NCI-H1417 (cell line): ENCODE measurements at places on chromosomes 16 and 17.

- no peak for DNase-seq
Observed at GRCh38 chr17:46974086-46974485, 5.0 kb downstream of the RPRML start.

GRCh38 chr16:60755907-60756306, 1280.3 kb downstream of the CDH8 start:
- DNase-seq, result no peak

- DNase-seq, result no peak
Observed at GRCh38 chr17:5510771-5511170, 24.4 kb downstream of the MIS12 start.

DNA sequence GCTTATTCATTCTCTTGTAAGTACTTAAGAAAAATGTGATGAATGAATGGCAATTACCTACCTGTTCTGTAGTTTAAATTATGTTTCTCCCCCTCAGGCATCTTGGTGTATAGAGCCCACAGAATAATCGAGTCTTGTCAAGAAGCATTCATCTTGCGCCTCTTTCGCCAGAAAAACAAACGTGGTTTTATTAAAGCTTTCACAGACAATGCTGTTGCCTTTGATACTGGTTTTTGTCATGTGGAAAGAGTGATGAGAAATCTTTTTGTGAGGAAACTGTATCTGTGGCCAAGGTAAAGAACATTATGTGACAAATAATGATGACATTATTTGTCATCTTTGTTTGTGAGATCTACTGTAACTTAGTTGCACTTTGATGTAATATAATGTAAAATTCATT, 6.5 kb downstream of the ERCC4 start:
- no peak for DNase-seq

GRCh38 chr17:47066095-47066494, 87.0 kb upstream of the RPRML start:
- no peak for DNase-seq

DNA sequence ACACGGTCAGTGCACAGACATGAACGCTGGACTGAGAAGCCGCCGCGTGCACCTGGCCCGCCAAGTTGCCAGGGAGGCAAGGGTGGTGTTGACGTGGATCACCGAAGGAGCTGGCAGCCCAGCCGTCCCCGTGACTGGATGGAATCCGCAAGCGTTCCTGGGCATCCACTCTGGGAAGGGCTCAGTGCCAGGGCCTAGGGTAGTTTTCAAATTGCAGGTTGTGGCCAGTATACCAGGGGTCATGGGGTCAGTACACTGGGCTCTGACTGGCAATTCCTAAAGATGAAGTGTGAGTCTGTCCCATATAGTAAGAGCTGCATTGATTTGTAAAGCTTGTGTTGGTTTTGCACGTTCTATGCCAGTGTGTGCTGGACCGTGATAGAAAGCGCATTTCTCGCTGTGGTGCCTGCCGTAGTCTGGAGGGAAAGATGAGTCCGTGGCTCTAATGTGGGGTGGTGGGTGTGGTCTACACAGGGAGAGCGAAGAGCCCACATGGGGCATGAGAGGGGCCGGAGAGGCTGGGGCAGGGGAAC, 21.1 kb upstream of the METRNL start:
- no peak for DNase-seq

DNA sequence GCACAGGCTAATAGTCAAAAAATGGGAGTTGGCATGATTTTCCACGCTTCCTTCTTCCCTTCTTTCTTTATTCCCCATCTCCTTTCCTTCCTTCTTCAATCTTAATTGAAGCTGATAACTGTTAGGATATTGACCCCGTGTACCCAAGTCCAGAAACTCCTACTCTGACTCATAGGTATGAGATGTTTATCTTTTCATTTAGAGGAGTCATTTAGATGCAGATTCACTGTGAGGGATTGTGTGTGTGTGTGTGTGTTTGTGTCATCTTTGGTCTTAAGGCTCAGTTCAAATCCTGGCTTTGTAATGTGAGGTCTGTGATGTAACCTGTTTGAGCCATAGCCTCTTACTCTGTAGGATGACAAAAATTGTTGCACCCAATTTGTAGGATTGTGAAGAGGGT, 332.0 kb upstream of the MAF start:
- DNase-seq, result no peak

- no peak for DNase-seq
Observed at GRCh38 chr16:4743226-4743878, 9.0 kb downstream of the DNAAF8 start.

GRCh38 chr17:34758316-34758715, 178.9 kb downstream of the TMEM132E start:
- no peak for DNase-seq

DNA sequence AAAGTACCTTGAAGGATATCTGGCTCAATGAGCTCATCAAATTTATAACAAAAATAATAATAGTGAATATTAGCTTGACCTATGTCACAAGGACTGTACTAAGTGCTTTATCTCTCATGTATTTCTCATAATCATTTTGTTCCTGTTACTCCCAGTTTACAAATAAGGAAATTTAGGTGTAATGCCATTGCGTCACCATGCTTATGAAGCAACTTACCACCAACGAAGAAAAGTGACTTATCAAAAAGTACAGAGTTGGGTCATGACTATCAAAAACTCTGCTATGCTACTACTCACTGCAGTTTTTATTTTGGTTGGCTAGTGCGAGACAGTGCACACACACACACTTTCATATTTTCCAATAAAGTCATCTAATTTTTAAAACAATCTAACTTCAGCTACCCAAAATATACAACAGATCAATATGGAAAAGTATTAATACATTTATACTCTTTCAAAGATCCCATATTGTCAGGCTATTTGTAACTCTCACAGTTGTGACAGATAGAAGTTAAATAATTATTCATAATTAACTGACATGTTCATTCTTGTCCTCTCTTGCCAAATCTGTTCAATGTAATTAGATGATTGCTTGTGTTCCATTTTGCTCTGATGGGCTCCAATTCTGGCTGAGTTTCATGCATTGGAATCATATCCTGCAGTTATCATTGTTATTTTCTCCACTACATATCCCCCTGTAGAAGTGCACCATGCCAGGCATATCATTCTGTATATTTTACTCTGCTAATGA, 119.4 kb downstream of the KCNJ2 start:
- DNase-seq, result peak; percentile 55

DNA sequence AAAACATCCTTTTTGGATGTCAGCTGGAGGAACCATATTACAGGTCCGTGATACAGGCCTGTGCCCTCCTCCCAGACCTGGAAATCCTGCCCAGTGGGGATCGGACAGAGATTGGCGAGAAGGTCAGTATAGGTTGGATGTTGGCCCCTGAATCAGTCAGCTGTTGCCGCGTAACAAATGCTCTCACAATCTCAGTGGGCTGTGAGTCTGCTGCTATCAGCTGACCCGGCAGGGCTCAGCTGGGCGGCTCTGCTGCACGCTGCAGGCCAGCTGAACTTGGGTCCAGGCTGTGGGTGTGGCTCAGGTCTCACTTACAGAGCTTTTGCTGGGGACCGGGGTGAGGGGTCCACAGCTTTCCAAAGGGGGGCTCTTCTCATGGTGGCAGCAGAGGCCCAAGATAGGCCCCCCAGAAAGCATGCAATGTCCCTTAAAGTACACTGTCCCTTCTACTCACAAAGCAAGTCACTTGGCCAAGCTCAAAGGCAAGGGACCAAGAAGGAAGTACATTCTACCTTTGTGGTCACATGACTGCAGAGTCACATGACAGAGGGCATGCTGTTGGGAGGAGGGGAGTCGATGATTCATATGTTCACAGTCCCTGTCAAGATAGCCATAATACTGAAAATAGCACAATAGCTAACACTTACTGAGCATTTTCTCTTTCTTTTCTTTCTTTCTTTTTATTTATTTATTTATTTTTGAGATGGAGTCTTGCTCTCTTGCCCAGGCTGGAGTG, 134.2 kb downstream of the ABCC1 start:
- no peak for DNase-seq

DNA sequence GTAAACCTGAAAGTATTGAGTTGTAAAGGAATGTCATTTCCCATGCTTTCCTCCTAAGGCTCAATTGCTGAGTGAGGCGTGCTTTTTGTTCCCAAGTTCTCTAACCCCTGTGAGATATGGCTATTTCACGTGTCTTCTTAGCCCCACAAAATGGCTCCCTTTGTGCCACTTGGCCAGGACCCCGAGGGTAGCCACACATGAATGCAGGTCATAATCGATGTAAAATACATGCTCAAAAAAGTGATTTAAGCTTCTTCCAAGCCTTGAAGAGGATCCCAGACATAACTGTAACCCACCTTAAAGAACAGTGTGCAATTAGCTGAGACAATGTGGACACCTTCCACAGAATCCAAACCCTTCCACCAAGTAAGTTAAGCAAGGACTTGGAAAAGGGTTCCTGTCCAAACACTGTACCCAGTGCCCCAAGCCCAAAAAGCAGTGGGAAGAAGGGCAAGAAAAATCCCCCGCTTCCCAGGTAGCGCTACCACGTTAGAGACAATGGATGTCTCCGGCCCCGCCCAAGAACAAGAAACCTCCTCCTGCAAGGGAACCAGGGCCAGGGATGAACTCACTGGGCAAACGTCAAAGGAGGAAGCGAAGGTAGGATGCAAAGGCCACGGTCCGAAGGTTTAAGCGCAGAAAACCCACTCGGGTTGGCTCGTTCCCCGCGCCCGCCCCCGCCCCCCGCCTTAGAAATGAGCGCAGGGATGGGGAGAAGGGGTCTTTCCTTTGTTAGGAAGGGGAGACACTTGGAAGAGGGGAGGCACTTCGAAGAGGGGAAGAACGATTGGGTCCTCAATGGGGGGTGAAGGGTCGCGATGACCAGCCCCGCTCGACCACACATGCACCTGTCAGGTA, 1.2 kb downstream of the JPT1 start:
- DNase-seq, result peak; percentile 57

GRCh38 chr16:89195521-89196171, 4.7 kb downstream of the SLC22A31 start:
- no peak for DNase-seq

- no peak for DNase-seq
Observed at GRCh38 chr16:31088459-31089183, at the start of gene PRSS53. PRSS53 (minus strand) TSS chr16:31088943; CDS start chr16:31088809, 134 bp downstream.

GRCh38 chr16:50400967-50401348, 32.2 kb upstream of the BRD7 start:
- no peak for DNase-seq

GRCh38 chr16:13060932-13061331, 159.5 kb downstream of the SHISA9 start:
- no peak for DNase-seq

- no peak for DNase-seq
Observed at GRCh38 chr16:53056392-53056881, 1.6 kb downstream of the CHD9 start.

GRCh38 chr16:50549561-50549915, 1.3 kb downstream of the NKD1 start:
- no peak for DNase-seq
